ENCODE measurements at places on chromosomes 1 and 21.

- H3K36me3 ChIP-seq = no peaks in the 10 kb centered on the region
- peak overlapping the region; percentile 81 for H3K4me3 ChIP-seq
- no peaks in the 10 kb centered on the region for H3K27me3 ChIP-seq
- no peak for DNase-seq
Observed at GRCh38 chr1:83691953-83692500, 306.9 kb downstream of the TTLL7 start.

GRCh38 chr1:7587108-7587772 lies 183.9 kb upstream of the VAMP3 start:
- no peak overlapping the region for H3K27ac ChIP-seq
- H3K27me3 ChIP-seq = no peaks in the 10 kb centered on the region
- DNase-seq = no peak
- no peaks in the 10 kb centered on the region for H3K36me3 ChIP-seq
- no peak overlapping the region for H3K4me3 ChIP-seq
- no peaks in the 10 kb centered on the region for H3K4me1 ChIP-seq

DNA sequence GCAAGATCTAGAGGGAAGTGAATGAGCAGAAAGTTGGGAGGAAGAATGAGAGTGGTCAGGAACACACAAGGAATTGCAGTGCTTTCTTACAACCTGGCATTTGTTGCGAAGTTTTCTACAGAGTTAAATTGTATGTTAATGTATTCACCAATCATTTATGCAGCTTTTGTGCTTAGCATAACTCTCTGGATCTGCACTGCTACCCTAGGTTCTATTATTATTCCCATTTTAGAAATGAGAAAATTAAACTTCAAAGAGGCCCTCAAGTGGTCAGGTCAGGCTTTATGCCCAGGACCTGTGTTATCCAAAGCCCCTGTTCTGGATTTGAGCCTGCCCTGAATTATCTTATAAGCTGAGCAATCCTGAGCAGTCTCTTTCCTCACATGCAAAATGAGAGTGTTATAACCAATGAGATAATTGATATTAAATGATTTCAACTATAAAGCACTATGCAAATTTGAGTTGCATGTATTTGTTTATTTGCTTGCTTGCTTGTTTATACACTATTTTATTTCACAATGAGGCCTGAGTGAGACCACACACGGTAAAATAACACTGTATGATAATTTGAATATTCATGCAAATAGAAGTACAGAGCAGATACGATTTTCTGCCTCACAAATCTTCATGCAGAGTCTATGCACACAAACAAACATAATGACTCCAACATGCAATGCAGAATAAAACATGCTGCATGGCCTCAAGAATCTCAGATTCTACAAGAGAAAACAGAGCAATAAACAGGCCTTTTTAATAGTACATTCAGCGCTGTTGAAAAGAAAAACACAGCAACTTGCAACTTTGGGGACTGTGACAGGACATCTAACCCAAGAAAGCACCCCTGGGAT lies 323.0 kb downstream of the PLPP3 start:
- no peak overlapping the region for H3K4me3 ChIP-seq
- no peak overlapping the region for H3K27ac ChIP-seq
- H3K36me3 ChIP-seq = no peaks in the 10 kb centered on the region

DNA sequence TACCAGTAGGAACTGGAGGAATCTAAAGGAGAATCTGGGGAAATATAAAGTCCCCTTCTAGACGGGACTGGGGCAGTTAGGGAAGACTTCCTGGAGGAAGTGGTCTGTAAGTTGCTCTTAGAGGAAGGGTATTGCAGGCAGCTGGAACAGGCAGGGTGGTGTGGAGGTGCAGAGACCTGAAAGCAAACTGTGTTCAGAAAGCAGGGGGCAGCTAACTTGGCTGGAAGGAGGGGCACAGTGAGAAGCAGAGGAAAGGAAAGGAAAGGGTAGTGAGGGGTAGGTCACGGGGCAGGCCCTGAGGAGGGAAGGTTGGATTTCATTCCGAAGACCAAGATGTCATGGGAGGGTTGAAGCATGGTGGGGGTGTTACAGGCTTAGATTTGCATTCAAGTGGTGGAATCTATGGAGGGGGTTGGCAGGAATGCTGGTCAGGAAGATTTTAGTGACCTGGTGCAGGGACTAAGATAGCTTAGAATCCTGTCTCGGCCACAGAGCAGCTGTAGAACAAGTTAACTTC lies 240.7 kb downstream of the FOXD2 start:
- no peaks in the 10 kb centered on the region for H3K4me1 ChIP-seq
- no peak overlapping the region for H3K4me3 ChIP-seq
- H3K27me3 ChIP-seq = peaks cover 5% of the 10 kb centered on the region

GRCh38 chr21:28489162-28489561 lies 503.5 kb downstream of the LTN1 start:
- no peaks in the 10 kb centered on the region for H3K36me3 ChIP-seq
- H3K4me3 ChIP-seq = no peak overlapping the region
- H3K27ac ChIP-seq = no peak overlapping the region
- peaks cover 1% of the 10 kb centered on the region for H3K27me3 ChIP-seq

- no peak overlapping the region for H3K4me3 ChIP-seq
- no peaks in the 10 kb centered on the region for H3K27me3 ChIP-seq
- DNase-seq = no peak
Observed at GRCh38 chr1:196059210-196059609, 549.0 kb downstream of the KCNT2 start.

- peaks cover 41% of the 10 kb centered on the region for H3K27me3 ChIP-seq
- no peaks in the 10 kb centered on the region for H3K36me3 ChIP-seq
- H3K27ac ChIP-seq = no peak overlapping the region
Observed at GRCh38 chr1:31409946-31410858, 2.8 kb upstream of the SERINC2 start.

DNA sequence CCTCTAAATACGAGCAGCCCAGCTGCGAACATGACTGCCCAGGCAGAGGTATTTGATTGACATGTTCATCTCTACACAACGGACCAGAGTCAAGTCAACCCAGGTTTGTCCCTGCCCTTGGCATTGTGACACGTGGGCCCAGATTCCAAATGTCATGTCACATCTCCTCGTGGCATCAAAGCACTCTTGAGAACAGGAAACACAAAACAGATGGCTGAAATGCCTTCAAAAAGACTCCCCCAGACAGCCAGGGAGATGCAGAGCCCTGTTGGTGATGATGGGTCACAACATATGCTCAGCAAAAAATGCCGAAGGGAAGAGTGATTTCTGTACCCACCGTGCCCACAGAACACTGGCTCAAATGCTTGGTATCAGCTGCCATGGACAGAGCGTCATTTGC lies 337.8 kb upstream of the DAB1 start:
- H3K36me3 ChIP-seq = no peaks in the 10 kb centered on the region
- no peak overlapping the region for H3K27ac ChIP-seq
- DNase-seq = no peak
- no peak overlapping the region for H3K4me3 ChIP-seq
- no peaks in the 10 kb centered on the region for H3K27me3 ChIP-seq
- H3K4me1 ChIP-seq = no peaks in the 10 kb centered on the region

GRCh38 chr1:15510611-15511405 lies 13.2 kb downstream of the CASP9 start:
- peaks cover 29% of the 10 kb centered on the region for H3K36me3 ChIP-seq
- H3K4me1 ChIP-seq = peaks cover 31% of the 10 kb centered on the region
- H3K27ac ChIP-seq = peak overlapping the region; percentile 66
- H3K4me3 ChIP-seq = no peak overlapping the region
- no peaks in the 10 kb centered on the region for H3K27me3 ChIP-seq
- no peak for DNase-seq

DNA sequence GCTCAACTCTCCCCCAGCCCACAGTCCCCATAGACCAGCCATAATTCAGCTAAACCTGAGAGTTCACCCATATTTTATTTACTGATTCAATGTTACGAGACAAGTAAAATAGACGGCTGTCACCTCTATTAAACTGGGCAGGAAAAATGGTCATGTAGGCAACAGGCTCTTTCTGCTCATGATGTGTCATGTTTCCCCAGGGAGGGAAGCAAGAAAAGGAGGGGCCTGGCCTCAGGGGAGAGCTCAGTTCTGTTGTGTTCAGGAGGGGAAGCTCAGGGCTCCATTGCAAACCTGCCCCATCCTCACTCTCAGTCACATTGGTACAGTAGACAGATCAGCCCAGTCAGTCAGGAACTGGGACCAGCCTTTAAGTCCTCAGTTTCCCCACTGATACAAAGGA lies 12.8 kb downstream of the GRIK3 start:
- no peaks in the 10 kb centered on the region for H3K36me3 ChIP-seq
- no peak for DNase-seq
- H3K4me3 ChIP-seq = no peak overlapping the region
- no peak overlapping the region for H3K27ac ChIP-seq
- no peaks in the 10 kb centered on the region for H3K27me3 ChIP-seq

- H3K36me3 ChIP-seq = no peaks in the 10 kb centered on the region
- no peak overlapping the region for H3K27ac ChIP-seq
- H3K4me1 ChIP-seq = no peaks in the 10 kb centered on the region
Observed at GRCh38 chr1:56397811-56398231, 181.5 kb downstream of the PLPP3 start.

DNA sequence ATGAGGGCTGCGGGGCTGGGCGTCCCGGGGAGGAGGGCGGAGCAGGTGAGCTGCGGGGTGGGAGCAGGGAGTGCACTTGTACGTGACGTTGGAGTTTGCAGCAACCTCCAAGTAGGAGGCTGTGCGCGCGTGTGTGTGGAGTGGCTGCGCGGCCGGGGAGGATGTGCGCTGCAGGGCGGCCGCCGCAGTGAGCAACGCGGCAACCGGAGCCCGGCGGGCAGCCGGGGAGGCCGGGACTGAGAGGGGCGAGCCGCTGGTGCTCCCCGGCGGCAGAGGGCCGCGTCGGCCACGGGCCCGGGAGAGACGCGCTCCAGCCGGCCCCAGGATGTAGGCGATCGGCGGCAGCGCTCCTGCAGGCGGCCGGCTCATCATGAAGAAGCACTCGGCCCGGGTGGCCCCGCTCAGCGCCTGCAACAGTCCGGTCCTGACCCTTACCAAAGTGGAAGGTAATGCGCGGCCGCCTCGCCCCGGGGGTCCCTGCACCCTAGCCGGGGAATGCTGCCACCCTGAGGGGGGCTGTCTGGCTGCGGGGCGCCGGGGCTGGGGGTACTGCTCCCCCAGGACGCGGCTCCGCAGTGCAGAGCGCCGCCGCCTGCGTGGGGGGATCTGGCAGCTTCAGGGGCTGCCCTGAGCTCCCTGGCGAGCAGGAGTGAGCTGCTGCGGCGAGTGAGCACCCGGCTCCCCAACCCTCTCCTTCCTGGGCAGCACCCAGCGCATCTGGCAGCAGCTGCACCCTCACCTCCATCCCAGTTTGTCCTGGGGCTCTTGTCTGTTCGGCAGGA lies 158.9 kb upstream of the COA6 start:
- peaks cover 12% of the 10 kb centered on the region for H3K27me3 ChIP-seq
- H3K4me3 ChIP-seq = peak overlapping the region; percentile 74
- peak overlapping the region; percentile 77 for H3K27ac ChIP-seq
- peaks cover 5% of the 10 kb centered on the region for H3K36me3 ChIP-seq
- peaks cover 38% of the 10 kb centered on the region for H3K4me1 ChIP-seq

DNA sequence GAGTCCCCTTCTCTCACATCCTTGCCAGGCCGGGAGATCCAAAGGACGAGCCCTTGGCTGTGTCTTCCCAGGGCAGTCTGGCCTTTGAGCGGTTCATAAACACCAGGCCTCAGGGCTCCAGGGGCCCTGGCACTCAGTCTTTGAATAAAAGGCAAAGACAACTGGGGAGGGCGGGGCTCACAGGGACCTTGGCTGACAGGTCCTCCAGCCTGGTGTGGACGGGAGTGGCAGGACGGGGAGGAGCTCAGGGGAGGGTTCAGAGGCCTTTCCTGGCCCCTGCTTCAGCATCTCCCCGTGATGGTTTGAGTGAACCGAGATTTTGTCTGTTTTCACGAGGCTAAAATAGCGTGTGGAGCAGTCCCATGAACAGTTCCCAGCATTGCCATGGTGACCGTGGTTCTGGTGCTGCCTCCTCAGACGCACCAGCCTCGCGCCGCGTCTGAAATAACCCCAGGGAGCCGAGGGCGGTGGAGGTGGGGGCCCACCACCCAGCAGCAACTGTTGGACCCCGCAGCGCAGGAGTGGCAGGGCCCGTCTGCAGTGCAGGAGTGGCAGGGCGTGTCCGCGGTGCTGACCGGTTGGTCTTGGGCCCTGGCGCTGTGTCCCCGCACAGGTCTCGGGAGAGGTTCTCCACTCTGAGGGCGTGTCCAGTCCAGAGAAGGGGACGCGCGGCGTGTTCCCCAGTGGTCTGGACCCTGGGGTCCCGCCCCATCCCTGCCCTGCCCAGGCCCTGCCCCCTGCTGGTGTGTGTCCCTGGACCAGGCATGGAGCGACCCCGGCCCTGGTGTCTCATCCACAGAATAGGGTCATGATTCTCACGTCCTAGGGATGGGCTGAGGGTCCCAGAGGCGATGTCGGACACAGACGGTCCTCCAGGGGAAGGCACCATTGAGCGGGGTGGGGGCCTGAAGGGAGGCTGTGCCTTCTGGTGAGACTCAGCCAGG lies 7.1 kb upstream of the PRKCZ start:
- peaks cover 5% of the 10 kb centered on the region for H3K27me3 ChIP-seq
- H3K4me1 ChIP-seq = peaks cover 11% of the 10 kb centered on the region
- no peak overlapping the region for H3K27ac ChIP-seq
- no peaks in the 10 kb centered on the region for H3K36me3 ChIP-seq
- H3K4me3 ChIP-seq = no peak overlapping the region

DNA sequence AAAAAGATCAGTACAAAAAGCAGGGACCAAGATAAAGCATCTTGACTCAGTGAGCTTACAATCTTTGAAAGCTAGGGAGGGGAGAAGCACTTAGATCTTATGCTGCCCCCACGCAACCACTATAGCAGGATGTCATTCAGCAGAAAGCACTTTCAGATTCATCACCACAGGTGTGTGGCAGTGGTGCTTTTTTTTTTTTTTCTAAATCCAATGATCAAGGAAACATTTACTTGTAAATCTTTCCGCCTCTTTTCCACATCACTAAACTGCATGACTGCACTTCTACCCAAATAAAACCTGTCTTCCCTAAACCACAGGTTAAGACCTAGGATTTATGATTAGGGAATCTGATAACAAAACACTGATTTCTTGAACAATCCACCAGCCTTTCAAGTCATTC lies 154.8 kb downstream of the SLC45A1 start:
- no peak overlapping the region for H3K4me3 ChIP-seq
- H3K27me3 ChIP-seq = no peaks in the 10 kb centered on the region
- peaks cover 3% of the 10 kb centered on the region for H3K36me3 ChIP-seq
- peak overlapping the region; percentile 51 for H3K27ac ChIP-seq

DNA sequence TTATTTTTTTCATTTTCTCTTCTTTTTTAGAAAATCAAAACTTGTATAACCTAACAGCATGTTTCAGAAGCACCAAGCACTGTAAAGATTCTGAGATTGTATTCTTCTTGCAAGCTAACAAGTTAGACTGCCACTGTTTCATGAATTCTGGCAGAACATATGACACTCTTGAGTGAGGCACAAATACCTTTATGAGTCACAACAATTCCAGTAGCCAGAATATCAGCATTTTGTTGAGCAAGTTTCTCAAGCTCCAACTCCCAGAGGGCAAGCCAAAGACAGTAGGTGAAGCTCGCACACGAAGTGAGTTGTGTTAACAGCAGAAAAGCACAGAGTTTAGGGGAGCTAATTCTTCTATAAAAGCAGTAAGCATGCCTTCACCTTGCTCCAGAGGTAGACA lies 268.8 kb upstream of the NCAM2 start:
- H3K36me3 ChIP-seq = no peaks in the 10 kb centered on the region
- no peak overlapping the region for H3K27ac ChIP-seq
- H3K4me3 ChIP-seq = no peak overlapping the region
- no peak for DNase-seq
- H3K27me3 ChIP-seq = no peaks in the 10 kb centered on the region

GRCh38 chr21:16040601-16041000 lies 310.8 kb downstream of the USP25 start:
- DNase-seq = no peak
- no peak overlapping the region for H3K4me3 ChIP-seq
- no peak overlapping the region for H3K27ac ChIP-seq
- no peaks in the 10 kb centered on the region for H3K4me1 ChIP-seq
